ENCODE measurements at places on chromosomes 2 and 18. TPM values are rescaled to one million over a fixed set of nuclear protein-coding genes. Genes with fewer than 3 reads are reported as not detected.

- H3K27me3 ChIP-seq: no peaks in the 10 kb centered on the region
- no peaks in the 10 kb centered on the region for H3K36me3 ChIP-seq
- no peaks in the 10 kb centered on the region for H3K4me1 ChIP-seq
- no peak overlapping the region for H3K27ac ChIP-seq
- no peak for DNase-seq
These were observed 89.0 kb downstream of the AAK1 start for GRCh38 chr2:69554568-69554967.

DNA sequence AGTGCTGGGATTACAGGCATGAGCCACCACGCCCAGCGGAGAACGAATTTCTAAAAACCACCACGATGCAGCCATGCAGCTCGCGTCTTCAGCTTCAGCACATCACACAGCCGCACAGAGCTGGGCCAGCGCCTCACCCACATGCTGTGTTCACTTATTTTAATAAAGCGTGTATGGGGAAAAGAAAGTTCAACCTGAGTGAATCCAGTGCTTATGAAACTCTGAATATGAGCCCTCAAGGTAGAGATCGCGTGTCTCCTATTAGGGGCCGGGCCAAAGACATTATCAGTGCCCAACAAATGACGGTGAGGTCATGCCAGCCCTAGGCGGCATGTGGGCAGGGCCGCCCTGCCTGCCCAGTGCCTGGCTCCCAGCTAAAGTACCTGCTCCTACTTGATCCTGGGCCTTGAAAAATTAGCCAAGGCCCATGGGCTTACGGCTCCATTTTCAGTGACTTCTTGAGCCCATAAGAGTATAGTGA is 44.3 kb downstream of the SPRED2 start:
- no peaks in the 10 kb centered on the region for H3K36me3 ChIP-seq
- DNase-seq: no peak
- no peak overlapping the region for H3K4me3 ChIP-seq
- H3K4me1 ChIP-seq: peaks cover 17% of the 10 kb centered on the region
- H3K27me3 ChIP-seq: no peaks in the 10 kb centered on the region
- H3K27ac ChIP-seq: no peak overlapping the region

DNA sequence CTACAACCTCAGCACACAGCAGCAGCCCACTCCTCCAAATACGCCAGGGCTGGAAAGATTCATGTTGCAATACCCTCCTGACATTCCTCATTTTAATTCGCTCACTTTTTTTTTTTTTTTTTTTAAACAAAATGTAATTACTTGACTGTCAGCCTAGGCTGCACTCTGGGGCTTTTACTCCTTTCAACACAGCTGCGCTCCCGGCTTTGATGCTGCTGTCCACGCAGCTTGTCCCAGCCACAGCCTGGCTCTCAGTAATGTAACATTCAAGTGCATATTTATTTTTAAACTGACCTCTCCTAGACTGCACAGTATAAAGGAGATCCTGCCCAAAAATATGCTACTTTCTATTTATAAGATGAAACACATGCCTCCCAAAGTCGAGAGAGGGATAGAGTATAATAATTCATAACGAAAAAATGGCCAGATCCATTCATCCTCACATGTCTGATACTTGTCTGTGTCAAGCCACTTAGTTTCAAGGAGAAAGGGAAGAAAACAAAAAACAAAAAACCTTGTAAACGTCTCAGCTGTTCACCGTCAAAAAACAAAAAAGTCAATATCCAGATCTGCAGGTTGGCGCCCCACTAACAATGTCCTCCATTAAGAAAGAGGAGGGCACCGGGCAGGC is 949 bp downstream of the CDC42EP3 start:
- H3K36me3 ChIP-seq: no peaks in the 10 kb centered on the region
- no peak for DNase-seq
- H3K4me1 ChIP-seq: peaks cover 7% of the 10 kb centered on the region
- H3K27ac ChIP-seq: peak overlapping the region; percentile 75

DNA sequence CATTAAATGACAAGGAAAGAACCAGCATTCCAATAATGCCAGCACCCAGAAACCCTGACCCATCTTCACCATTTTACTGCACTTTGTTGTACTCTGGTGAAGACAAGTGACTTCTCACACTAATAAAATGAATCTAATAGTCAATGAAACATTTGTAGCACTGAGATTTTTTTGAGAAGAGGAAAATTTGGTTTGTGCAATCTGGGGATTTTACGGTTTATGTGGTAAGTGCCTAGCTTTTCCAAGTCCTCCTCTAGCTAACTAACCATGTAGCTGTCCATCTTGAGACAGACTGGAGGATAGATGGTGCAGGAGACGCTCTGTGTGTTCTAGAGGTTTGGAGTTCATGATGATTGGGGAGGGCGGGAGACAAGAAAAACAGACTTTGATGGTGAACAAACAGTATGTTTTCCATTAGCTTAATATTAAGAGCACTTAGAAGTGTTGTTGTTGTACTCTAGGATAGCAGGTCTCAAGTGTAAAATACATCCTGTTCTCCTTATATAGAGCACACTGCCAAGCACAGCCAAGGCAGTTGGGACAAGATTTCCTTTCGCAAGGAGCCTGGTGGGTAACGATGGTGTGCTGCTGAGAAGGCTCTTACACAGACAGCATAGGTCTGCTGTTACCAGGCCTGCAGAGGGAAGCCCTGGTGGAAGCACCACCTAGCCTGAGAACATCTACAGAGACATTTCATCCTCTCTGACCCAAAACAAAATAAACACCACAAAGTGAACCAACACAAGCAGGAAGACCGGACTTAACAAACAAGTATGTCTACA is 83.7 kb downstream of the BCL11A start:
- no peaks in the 10 kb centered on the region for H3K4me1 ChIP-seq
- DNase-seq: no peak
- H3K4me3 ChIP-seq: no peak overlapping the region
- H3K27ac ChIP-seq: no peak overlapping the region

- H3K27ac ChIP-seq: no peak overlapping the region
- H3K27me3 ChIP-seq: no peaks in the 10 kb centered on the region
- peaks cover 11% of the 10 kb centered on the region for H3K4me1 ChIP-seq
- no peaks in the 10 kb centered on the region for H3K36me3 ChIP-seq
These were observed 115.1 kb downstream of the PLCL1 start for GRCh38 chr2:197919487-197919886.

DNA sequence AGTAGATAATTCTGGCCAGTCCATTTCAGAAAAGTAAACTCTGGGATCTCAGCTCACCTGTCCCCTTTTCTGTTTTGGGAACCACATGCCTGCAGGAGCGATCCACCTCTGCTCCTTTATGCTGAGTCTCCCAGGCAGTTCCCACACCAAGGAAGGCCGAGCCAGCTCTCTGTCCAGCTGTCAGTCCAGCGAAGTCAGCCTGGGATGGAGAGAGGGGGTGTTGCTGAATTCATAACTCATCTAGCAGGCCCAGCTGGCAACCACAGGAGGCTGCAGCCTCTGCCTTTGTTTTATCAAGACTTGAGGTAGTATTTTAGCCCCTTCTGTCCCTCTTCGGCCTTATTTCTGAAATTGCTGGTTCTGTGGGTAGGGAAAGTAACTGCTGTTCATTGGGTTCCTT is 209.9 kb downstream of the ARL4C start:
- H3K27ac ChIP-seq: no peak overlapping the region
- H3K27me3 ChIP-seq: no peaks in the 10 kb centered on the region
- H3K4me3 ChIP-seq: no peak overlapping the region
- no peak for DNase-seq
- H3K4me1 ChIP-seq: peaks cover 7% of the 10 kb centered on the region

- DNase-seq: no peak
- no peak overlapping the region for H3K27ac ChIP-seq
- no peak overlapping the region for H3K4me3 ChIP-seq
- H3K4me1 ChIP-seq: peaks cover 4% of the 10 kb centered on the region
These were observed 85.1 kb upstream of the ATL2 start for GRCh38 chr2:38462121-38462661.

- H3K4me3 ChIP-seq: no peak overlapping the region
- no peaks in the 10 kb centered on the region for H3K27me3 ChIP-seq
- DNase-seq: no peak
- no peak overlapping the region for H3K27ac ChIP-seq
- no peaks in the 10 kb centered on the region for H3K4me1 ChIP-seq
These were observed 126.5 kb upstream of the MEX3C start for GRCh38 chr18:51323961-51324360.

GRCh38 chr2:159555651-159556392 is 60.5 kb downstream of the BAZ2B start:
- no peak overlapping the region for H3K27ac ChIP-seq
- H3K27me3 ChIP-seq: no peaks in the 10 kb centered on the region
- DNase-seq: no peak
- H3K36me3 ChIP-seq: no peaks in the 10 kb centered on the region
- H3K4me3 ChIP-seq: no peak overlapping the region

GRCh38 chr2:96661324-96661723 is 18.8 kb downstream of the FER1L5 start:
- no peak for DNase-seq
- no peaks in the 10 kb centered on the region for H3K27me3 ChIP-seq
- no peaks in the 10 kb centered on the region for H3K4me1 ChIP-seq
- H3K36me3 ChIP-seq: no peaks in the 10 kb centered on the region
- no peak overlapping the region for H3K4me3 ChIP-seq

DNA sequence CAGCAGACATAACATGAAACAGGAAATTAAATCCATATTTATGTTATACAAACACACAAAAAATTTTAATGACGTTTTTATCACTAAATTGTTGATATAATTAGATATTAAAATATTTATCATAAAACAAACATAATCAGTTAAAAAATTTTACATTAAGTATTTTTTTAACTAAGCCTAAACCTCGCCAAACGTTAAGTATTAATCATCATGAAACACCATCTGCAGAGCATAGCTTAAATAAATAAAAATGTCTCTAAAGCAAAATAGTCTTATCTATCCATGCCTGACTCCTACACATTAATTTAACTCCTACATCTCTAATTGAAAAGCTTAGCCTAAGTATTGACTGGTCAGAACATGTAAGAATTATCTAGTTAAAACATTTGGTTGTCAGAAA is 271.6 kb upstream of the RND3 start:
- H3K4me1 ChIP-seq: no peaks in the 10 kb centered on the region
- H3K36me3 ChIP-seq: no peaks in the 10 kb centered on the region
- no peak overlapping the region for H3K4me3 ChIP-seq
- no peaks in the 10 kb centered on the region for H3K27me3 ChIP-seq

DNA sequence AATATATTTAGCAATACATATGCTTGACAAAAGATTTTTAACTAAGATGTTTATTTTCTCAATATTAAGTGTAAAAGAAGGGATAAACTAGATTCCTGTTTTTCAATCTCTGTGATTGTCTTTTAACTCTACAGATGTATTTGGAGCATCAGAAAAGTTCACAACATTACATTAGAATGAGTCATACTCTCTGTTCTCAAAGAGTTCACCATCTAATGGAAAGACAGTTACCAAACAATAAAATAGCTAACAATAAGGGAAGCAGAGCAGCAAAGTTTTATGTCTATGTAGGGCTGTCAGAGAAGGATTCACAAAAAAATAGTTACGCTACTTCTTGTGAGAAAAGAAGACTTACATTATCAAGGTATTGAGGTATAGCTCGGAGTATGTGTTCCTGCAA is 109.2 kb upstream of the MAP2 start:
- H3K4me1 ChIP-seq: no peaks in the 10 kb centered on the region
- H3K4me3 ChIP-seq: no peak overlapping the region
- no peaks in the 10 kb centered on the region for H3K36me3 ChIP-seq
- DNase-seq: no peak
- no peaks in the 10 kb centered on the region for H3K27me3 ChIP-seq
- no peak overlapping the region for H3K27ac ChIP-seq

DNA sequence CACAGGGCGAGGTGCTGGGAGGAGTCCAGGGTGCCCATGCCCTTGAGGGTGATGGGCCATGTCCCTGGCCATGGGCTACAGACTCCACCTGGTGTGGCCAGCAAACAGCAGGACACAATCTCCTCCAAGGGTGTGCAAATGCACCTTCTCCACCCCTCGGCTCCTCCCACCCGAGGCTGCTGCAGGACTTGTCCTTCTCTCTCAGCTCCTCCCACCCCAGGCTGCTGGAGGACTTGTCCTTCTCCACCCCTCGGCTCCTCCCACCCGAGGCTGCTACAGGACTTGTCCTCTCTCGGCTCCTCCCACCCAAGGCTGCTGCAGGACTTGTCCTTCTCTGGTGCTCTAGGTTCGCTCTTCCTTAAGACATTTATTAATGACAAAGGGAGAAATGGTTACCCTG is 57.3 kb upstream of the SNTG2 start:
- no peak overlapping the region for H3K4me3 ChIP-seq
- no peak overlapping the region for H3K27ac ChIP-seq
- H3K36me3 ChIP-seq: no peaks in the 10 kb centered on the region
- no peaks in the 10 kb centered on the region for H3K27me3 ChIP-seq
- peak; percentile 24 for DNase-seq

- H3K4me1 ChIP-seq: no peaks in the 10 kb centered on the region
- H3K4me3 ChIP-seq: no peak overlapping the region
- DNase-seq: no peak
- H3K36me3 ChIP-seq: no peaks in the 10 kb centered on the region
These were observed 87.1 kb downstream of the ATP9B start for GRCh38 chr18:79156327-79156726.

DNA sequence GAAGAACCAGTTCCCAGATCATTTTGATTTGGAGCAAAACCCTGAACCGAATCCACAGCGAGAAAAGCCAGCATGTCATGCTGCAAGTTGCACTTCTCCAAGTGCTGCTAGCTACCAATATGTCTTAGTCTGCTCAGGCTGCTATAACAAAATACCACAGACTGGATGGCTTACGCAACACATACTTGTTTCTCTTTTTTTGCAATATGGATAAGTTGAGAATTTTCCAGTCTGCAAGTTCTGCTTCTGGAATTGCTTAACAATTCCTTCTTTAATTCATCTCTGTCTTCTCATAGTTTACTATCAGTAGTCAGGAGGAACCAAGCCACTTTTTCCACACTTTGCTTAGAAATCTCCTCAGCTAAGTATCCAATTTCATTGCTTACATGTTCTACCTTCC is 105.9 kb upstream of the RBBP8 start:
- no peak overlapping the region for H3K27ac ChIP-seq
- DNase-seq: no peak
- H3K4me3 ChIP-seq: no peak overlapping the region

DNA sequence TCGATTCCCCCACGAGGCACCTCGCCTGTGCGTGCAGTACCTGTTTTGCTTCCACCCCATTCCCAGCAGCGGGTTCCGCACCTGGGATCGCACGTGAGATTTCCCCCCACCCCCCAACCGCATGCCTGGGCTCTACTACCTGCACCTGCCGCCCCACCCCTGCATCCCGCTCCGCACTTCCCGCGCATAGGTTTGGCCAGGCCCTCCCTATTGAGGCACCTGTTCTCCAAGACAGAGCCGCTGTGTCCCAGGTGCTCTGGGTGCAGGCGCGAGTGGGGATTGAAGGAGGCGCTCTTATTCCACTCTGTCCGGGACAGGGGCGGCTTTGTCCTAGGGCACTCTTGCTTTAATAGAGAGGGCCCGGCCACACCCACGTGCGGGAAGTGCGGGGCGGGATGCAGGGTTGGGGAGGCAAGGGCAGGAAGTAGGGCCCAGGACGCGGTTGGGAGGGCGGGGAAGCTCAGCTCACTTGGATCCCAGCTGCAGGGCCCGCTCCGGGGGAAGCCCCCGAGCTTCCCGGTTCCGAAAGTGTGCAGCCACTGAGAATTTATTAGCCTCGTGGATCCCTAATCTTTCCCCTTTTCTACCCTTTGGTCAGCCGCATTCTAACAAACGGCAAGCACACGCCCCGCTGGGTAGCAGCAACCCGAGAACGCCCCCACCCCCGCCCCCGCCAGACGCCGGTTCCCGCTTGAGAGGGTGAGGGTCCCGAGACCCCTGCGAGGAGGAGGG is 670 bp upstream of the MOCOS start:
- no peaks in the 10 kb centered on the region for H3K36me3 ChIP-seq
- peak overlapping the region; percentile 75 for H3K4me3 ChIP-seq
- H3K27ac ChIP-seq: peak overlapping the region; percentile 47
- DNase-seq: peak; percentile 38
- no peaks in the 10 kb centered on the region for H3K27me3 ChIP-seq

The CCDC74B gene
- total RNA-seq: 117 TPM

The ACVR1 gene
- 10.3 TPM for total RNA-seq

The PID1 gene
- 15.5 TPM for total RNA-seq

The SCLY gene
- total RNA-seq: 40.2 TPM
